ENCODE measurements at places on chromosomes 6 and 20.

- no peak for ATAC-seq
Observed at GRCh38 chr20:35002426-35003210, 47.0 kb downstream of the MYH7B start.

- ATAC-seq, result no peak
Observed at GRCh38 chr20:23249541-23249940, 101.0 kb upstream of the NXT1 start.

GRCh38 chr20:51236421-51236820 is 213.5 kb upstream of the KCNG1 start:
- no peak for ATAC-seq

GRCh38 chr6:156783958-156784357 is 6.8 kb downstream of the ARID1B start:
- no peak for ATAC-seq

DNA sequence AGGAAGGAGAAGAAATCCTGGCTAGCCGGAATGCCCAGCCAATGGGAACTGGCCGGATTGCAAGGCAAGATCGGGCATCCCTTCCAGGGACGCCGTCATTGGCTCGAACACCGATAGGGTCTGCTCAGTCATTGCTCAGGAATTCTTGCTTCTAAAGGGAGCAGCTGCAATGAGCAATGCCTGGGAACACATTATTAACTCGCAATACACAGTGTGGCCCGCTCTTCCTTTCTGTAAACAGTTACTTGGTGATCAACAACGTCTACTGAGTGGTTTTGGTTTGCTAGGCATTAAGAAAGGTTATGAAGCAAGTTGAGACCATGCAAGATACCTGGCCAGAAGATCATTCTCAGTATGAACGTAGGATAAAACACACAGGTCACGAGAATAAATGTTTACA is 165.4 kb upstream of the CITED2 start:
- ATAC-seq, result peak; percentile 38

DNA sequence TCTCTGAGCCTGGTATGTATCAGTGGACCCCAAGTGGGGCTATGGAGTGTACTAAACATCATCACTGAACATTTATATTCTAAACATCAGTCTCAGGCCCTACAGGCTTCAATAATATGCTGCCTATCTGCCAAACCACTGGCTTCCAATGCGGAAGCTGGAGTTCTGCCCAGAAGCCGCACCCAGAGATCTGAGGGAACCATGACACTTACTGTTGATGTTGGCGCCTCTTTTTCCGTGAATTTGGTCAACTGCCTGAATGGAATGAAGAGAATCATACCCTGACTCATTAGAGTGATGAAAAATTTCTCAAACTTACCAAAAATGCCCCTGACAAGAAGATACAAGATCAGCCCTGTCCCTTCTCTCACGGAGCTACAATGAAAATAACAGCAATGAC is 66.2 kb downstream of the SLC22A23 start:
- no peak for ATAC-seq

DNA sequence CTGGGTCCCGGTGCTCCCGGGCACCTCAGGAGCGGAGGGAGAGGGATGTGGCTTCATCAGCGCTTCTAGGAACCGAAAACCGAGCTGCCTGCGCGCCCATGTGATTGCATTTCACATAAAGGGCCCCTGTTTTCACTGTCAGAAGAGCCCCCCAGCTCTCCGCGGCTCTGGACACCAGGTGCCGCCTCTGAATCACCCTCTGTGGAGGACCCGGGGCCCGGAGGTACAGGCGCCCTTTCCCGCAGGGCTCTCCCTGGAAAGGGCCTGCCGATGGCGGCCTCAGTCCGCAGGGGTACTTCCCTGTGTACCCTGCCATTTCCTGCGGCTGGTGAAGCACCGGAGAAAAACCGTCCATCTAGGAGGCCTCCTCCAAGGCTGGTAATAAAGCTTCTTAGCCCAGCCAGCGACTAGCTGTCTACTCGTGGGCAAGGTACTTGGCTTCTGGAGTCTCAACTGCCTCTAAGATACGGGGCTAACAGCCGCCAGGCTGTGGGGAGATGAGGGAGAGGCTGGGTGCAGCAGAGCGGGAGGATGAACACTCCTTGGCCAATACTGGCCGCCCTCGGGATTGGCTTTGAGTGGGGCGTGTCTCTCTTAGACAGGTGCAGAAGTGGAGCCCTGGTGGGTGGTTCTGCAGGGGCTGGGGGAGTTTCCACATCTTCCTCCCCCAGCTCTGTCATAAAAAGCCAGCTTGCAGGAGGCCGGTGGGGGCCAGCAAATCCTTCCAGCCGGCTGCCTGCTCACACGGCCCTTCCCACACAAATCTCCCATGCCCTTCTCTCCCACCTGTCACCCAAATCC is 1.6 kb downstream of the PPP1R16B start:
- peak; percentile 24 for ATAC-seq

- ATAC-seq, result no peak
Observed at GRCh38 chr6:50820869-50821264, 2.2 kb downstream of the TFAP2B start.

DNA sequence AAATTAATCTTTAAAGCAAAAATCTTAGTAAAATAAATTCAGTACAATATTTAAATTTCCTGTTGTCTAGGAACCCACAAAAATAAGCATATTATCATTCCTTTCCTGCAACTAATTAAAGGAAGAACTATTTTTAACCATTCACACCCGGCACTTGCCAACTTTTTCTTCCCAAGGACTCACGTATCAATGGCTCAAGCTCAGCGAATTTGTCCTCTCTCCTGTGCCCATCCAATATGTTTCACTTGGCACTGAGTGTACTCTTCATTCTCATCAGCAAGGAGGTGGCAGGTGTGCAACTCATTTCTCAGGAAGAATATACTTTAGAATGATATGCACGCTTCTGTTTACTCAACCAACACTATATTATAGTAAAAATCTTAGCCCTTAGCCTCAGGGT is 419.4 kb downstream of the C6orf118 start:
- no peak for ATAC-seq

- ATAC-seq, result no peak
Observed at GRCh38 chr20:11080781-11081377, 407.1 kb upstream of the JAG1 start.

DNA sequence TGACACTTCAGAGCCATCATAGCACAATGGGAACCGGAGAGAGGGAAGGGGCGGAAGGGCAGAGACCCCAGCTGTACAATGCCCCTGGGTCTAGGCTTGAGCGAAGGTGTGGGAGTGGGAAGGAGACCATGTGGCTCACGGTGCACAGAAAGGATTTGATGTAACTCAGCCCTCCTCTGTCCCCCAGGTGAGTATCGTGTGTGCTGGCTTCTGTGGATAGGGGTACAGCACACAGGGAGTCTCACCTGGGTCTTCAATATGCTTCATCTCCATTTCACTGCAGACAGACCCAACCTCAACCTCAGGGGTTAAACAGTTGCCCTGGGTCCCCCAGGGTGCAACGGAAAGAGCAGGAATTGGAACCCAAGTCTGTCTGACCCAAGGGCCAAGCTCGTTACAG is 122.2 kb downstream of the CDH26 start:
- ATAC-seq, result no peak

DNA sequence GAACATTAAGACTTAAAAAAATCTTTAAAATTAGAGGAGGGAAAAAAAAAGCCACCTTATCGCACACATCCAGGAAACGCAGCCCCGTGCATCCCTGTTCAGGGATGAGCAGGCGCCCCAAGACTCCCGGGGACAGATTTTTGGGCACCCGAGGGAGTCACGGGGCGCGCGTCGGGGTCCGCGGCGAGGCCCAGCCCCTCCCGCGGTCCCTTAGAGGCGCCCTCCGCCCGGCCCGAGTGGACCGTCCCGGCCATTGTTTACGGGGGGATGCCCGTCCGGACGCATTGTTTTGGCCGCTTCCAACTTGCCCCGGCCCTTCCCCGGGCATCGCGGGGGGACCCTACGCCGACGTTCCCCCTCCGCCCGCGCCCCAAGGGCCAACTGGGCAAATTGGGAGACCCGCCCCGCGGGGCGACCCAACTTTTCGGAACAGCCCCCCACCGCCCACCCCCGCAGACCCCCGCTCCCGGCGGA is 610 bp downstream of the ZNF217 start:
- ATAC-seq, result no peak

DNA sequence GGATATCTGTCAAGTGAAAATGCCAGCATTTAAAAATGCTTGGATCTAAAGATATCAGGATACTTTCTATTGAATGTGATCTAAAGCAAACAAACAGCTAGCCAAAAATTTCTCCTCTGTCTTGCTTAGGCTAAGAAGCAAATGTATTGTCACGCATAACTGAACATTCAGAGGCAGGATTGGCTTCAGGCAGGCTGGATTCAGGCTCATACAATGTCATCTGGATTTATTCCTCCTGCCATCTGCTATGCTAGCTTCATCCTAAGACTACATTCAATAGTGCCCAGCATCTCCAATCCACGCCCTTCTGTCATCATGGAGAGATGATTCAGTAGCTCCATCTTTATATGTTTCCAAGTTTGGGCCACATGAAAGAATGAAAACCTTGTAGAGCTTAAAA is 27.1 kb downstream of the PFDN4 start:
- ATAC-seq, result no peak

DNA sequence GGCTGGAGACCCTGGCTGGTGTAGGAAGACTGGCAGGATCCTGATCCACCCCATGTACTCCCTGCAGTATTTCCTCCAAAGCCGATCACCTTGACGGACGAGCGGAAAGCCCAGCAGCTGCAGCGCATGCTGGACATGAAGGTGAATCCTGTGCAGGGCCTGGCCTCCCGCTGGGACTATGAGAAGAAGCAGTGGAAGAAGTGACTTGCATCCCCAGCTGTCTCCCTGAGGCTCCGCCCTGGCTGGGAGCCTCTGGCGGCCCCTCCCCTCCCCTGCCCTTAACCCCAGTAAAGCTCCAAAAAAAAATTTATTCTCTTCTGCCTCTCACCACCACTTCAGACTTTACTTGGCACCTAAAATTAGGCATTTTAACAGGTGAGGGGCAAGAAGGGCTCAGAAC is 7.0 kb downstream of the COX4I2 start:
- no peak for ATAC-seq

DNA sequence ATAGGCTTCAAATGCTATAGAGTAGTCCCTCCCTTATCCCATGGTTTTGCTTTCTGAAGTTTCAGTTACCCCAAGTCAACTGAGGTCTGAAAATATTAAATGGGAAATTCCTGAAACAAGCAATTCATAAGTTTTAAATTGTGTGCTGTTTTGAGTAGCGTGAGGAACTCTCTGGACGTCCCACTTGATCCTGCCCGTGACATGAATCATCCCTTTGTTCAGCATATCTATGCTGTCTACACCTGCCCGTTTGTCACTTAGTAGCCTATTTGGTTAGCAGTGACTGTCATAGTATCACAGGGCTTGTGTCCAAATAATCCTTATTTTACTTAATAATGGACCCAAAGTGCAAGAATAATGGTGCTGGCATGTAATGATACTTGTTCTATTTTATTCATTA is 5.0 kb downstream of the PCMT1 start:
- no peak for ATAC-seq

- no peak for ATAC-seq
Observed at GRCh38 chr6:116017546-116018295, 43.0 kb downstream of the FRK start.

- ATAC-seq, result no peak
Observed at GRCh38 chr6:148388521-148388920, 45.9 kb downstream of the SASH1 start.

- no peak for ATAC-seq
Observed at GRCh38 chr6:82131441-82131840, 116.1 kb downstream of the IBTK start.

DNA sequence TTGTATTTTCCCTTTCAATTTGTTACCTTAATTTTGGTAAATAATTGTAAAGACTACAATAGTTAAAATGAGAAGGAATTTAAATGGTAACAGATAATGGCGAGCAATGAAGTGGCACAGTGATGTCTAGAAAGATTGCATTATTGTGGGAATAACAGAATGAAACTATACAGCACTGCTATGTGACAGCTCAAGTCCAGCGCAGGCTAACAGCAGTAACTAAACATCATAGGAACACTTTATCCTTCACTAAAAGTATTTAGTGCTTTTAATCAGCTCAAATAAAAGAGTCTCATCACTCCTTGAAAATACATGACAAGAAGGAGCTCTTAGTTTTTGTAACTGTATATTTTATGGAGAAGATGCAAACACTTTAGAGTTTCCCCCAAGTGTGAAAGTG is 190.8 kb downstream of the TENT5A start:
- ATAC-seq, result no peak

DNA sequence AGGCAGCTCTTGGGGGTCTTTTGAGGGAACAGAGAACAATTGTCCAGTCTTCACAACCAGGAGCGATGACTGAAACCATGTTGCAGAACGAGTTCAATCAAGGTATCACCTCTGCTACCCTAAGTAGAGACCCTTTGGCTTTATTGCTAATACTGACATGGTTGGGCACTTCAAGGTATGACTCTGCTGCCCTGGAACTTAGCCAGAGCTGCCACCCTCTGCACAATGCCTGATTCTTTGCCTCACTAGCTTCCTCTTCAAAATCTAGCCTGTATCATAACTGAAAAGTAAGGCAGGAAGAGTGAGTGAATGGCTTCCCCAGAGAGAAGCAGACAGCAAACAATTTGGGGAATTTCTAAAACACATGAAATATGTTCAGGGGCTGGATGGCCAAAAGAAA is 592.7 kb upstream of the NRSN1 start:
- no peak for ATAC-seq

DNA sequence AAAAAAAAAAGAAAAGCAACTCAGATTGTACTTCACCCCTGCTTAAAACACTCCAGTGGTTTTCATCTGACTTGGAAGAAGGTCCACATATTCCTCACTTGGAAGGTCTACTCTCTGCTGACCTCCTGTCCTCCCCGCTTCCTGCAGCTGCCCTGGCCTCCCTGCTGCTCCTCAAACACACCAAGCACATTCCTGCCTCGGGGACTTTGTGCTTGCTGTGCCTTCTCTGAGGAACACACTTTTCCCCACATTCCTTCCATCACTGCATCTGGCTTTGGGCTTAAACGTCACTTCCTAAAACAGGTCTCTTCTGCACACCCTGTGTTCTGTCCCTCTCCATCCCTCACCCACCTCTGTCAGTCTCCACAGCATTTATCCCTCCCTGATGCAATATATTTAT is 4.9 kb upstream of the PDYN start:
- no peak for ATAC-seq

DNA sequence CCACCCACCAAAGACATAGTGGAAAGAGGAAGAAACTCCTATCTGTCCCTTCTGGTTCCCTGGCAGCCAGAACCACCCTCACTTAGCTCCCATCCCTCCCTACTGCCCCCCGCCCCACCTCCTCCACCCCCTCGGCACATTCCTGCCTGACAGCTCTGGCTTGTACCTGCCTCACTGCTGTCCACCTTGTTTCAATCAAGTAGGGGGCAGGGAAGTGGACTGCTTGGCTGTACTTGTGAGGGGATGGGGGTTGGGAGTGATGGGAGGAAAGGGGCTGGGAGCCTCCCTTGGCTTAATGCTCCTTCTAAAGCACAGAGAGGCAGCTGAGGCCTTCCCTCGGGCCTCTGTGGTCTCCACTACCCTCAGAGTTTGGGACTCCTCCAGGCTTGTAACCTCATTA is 22.1 kb upstream of the ZNF76 start:
- no peak for ATAC-seq

GRCh38 chr6:132698608-132699007 is 15.2 kb downstream of the VNN1 start:
- no peak for ATAC-seq
